ENCODE measurements at places on chromosomes 1 and 21.

- DNase-seq, result no peak
Observed at GRCh38 chr1:10621906-10622305, 147.2 kb downstream of the PEX14 start.

- no peak for DNase-seq
Observed at GRCh38 chr1:108699375-108700332, 7.5 kb downstream of the PRPF38B start.

- no peak for DNase-seq
Observed at GRCh38 chr1:244339776-244340175, 111.9 kb downstream of the ADSS2 start.

GRCh38 chr1:225460021-225460736, 32.3 kb upstream of the LBR start:
- no peak for DNase-seq

- peak; percentile 67 for DNase-seq
Observed at GRCh38 chr1:12124693-12125421, 41.9 kb upstream of the TNFRSF1B start.

DNA sequence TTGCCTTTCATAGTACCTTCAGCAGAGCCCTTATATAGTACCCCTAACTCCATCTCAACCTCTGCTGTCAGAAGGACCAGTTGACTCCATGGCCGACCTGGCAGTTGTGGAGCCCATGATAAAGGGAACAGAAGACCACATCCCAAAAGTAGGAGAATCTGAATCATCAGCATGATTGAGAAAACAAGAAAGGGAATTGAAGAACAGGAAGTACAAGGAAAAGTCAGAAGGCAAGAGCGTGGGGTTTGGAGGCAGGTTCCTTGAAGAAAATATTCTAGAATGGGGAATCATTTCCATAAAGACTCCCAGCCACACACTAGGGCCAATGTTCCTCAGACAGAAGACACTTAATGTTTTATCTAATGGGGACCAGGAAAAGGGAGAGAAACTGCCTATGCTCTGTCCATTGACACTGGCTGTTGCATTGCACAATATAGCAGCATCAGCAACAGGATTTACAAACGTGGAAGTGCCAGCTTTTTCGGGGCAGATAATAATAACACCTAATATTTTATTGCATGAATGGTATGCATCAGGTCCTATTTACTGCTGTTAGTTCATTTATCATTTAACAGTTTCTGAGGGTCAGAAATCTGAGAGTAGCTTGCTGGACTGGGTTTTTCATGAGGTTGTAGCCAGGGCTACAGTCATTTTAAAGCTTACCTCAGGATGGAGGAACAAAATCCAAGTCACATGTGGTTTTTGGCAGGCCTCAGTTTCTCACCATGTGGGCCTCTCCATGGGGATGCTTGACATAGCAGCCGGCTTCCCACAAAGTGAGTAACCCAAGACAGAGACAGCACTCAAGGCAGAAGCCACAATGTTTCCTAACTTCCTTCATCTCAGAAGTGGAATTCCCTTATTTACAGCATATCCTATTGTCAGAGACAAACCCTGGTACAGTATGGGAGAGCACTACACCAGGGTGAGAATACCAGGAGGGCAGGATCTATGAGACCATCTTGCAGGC, 483.4 kb downstream of the PLPP3 start:
- no peak for DNase-seq

- DNase-seq, result no peak
Observed at GRCh38 chr1:107867897-107868296, 97.1 kb downstream of the VAV3 start.

GRCh38 chr21:31910074-31910470, 37.3 kb downstream of the HUNK start:
- no peak for DNase-seq

DNA sequence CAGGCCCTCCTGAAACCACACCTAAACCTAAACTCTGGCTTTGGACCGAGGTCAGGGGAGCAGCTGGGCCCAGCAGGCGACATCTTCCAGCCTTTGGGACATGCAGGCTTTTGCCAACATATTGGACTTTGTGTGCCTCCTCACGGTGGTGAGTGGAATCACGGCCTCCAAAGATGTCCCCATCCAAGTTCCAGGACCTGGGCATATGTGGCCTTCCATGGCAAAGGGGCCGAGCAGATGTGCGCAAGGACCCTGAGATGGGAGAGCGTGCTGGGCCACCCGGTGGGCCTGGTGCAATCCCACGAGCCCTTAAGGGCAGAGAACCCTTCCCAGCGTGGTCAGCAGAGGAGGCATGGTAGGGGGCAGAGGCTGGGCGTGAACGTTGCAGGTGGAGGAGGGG, 160.8 kb upstream of the C1orf174 start:
- DNase-seq, result no peak

DNA sequence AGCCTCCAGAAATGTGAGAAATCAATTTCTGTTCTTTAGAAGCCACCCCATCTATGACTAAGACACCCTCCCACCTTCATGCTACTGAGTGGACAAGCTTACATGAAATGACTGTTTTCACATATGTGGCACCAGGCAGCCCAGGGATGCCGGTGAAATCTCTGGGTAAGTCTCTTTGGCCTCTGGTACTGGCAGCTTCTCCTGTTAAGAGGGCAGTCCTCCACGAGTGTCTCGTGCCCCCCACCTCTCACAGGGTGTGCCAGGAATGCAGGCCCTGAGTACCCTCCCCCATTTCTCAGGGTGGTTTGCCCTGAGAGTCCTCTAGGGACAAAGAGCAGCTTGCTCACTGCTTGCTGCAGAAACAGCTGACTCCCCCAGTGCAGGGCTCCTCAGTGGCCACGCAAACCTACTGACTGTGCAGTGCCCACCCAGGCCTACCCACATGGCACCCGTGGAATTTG, 3.2 kb upstream of the PRXL2B start:
- DNase-seq, result no peak

DNA sequence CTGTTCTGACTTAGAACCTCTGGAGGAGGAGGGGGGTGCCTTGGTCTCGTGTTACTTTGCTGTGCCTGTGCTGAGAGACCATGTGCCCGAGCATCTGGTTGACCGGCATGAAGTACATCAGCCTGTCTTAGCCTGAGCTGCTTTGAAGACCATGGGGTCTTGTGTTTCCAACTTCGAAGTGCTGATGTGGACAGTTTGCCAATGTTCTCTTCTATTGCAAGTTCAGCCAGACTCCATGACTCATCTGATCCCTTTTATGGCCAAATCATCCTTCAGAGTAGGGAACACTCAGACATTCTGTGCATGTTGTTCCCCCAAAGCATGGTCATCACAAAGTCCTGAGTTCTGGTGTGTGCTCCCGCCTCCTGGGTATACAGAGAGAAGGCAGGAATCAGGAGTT, 6.0 kb upstream of the PLA2G2C start:
- DNase-seq, result no peak

DNA sequence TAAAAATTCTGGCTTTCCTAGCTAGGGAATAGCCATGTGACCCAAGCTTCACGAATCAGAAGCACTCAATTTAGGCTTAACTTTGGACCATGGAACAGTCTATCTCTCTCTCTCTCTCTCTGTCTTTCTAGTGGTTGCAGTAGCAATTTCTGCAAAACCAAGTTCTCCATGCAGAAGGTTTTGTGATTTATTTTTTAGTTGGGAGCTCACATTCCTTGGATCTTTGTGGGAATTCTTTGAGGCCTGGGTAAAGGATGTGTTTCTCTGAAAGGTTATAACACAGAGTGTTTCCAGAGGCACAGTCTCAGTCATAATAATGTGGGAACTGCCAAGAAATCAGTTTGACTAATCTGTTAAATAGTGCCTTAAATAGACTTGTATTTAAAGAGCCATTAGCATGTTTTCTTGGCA, 112.3 kb upstream of the COL11A1 start:
- DNase-seq, result no peak

DNA sequence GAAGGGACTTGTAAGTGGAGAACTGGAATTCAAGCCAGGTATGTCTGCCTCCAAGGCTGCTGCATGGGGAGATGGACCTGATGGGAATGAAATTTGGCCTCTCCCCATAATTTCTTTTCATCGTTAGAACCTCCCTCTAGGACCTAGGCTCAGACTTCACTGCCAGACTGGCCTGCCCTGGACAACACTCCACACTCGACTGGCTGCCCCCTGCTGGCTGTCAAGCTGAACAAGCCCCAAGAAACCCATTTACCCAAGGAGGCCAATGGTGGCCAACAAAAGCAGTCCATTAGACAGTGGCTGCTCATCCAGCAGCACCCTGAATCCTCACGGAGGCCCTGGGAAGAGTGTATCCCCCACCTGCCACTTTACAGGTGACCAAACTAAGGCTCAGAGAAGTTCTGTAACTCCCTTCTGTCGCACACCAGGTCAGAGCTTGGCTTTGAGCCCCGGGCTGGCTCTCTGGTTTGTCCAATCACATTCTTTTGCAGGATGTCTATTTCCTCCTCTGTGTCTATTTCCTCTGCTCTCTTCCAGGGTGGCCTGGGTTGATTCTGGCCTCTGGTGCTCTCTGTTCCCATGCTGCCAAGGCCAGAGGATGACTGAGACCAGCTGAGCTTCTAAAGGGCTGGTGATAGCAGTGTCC, 3.8 kb downstream of the RNF186 start:
- DNase-seq, result peak; percentile 28

GRCh38 chr1:41045740-41046139, 24.2 kb upstream of the SLFNL1 start:
- no peak for DNase-seq

DNA sequence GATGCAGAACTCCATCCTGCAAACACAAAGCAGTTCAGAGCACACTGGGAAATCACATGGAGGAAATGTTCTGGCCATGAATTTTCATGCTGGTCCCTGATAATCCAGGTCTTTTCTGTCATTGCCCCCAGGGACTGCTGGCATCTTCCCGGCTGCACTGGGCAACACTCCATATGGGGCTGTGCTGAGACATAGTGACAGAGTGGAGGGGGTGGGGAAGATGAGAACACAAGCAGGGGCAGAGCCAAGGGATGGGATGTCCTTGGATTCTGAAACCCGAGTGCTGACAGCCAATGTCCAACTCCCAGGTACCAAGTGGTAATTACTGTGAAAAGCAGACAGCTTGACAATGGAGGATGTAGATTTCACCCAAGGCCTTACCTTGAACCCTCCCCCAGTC, 185.7 kb downstream of the HIVEP3 start:
- no peak for DNase-seq

GRCh38 chr1:173191011-173191705, 16.0 kb downstream of the TNFSF4 start:
- no peak for DNase-seq

DNA sequence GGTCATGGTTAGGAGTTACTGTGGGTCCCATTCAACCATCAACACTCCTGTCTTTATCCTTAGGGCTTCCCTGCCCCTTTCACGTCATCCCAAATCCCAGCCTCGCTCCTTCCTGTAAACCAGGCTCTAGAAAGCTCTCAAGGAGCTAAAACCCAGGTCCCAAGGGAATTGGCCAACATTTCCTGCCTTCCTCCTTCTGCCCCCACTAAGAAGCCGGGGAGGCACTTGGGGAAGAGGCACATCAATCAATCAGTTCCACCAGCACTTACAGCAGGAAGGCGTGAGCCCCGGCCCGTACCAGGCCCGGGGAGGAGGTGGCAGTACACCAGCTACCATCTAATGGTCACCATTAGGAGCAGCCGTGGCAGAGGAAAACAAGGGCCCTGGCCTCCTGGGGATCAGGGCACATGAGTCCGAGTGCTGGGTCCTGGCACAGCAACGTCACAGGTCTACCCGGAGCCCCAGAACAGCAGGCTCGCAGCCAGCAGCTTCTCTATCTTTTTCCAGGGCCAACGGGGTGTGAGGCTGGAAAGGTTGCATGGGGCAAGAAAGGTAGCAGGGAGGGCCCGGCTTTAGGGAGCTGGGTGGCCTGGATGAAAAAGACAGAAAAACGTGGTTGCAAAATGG, 108.6 kb downstream of the CASZ1 start:
- no peak for DNase-seq

DNA sequence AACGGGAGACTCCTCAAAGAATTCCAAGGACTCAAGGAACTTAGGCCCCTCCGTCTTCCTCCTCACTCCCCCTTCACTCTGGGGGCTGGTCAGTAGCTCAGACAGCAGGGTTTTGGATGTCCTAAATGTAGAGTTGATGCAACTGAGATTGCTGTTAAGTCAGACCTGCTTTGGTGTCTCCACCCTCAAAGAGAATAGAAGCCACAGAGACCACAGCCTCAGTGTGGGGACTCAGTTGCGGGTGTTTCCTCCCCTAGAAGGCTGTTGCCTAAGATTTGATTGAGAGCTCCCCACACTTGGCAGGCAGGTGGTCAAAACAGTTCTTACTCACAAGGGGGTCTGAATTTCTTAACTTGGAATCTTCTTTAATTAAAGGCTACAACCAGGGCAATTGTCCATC, 7.6 kb downstream of the MAN1C1 start:
- DNase-seq, result no peak

DNA sequence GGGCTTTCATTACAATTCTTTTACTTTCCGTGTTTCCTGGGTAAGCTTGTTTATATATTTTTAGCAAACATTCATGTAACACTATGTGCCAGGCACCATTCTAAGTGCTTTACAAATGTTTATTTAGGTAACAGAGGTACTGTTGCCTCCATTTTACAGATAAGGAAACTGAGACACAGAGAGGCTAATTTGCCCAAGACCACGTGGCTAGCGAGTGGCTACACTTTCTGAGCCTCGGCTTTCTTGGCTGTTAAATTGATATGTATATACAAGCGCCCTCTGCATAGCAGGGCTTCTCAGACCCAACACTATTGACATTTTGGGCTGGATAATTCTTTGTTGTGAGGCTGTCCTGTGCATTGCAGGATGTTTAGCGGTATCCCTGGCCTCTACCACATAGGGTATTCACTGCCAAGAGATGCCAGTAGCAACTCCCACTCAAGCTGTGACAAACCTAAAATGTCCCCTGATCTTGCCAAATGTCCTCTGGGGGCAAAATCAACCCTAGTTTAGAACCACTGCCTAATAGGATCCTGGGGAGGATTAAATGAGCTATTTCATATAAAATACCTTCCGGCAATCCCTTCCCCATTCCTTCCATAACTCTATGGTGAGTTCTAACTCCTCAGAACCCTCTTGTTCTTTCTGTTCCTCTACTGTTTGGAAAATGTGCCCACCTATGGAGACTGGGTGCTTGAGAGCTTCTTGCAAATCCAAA, 17.2 kb upstream of the ID3 start:
- no peak for DNase-seq

GRCh38 chr1:64320470-64320869, 117.0 kb downstream of the UBE2U start:
- no peak for DNase-seq

DNA sequence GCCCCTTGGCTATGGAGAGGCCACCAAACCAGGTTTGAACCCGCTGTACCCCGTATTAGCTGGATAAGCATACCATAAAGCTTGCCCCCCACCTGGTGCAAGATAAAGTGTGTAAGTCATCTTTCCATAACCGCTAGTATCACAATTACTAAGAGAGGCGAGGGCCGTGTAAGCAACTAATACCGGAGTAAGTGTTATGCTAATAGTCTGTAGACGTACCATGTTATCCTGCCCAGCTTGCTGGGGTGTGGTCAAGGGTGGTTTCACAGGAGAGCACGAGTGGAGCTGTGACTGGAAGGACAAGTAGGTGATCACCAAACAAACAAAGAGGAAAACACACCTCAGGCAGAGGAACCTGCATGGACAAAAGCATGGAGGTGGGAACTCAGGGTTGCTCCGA, 3.6 kb upstream of the TNFRSF1B start:
- no peak for DNase-seq

Data from stimulated activated CD8-positive, alpha-beta memory T cell treated with anti-CD3 and anti-CD28 coated beads, Interleukin-4, amount 100 ng/mL, for 24 hours (primary cell).